ENCODE measurements at places on chromosomes 1 and 21. TPM values are rescaled to one million over a fixed set of nuclear protein-coding genes. Genes with fewer than 3 reads are reported as not detected.

ANGPTL7 gene
- total RNA-seq: not detected

DNA sequence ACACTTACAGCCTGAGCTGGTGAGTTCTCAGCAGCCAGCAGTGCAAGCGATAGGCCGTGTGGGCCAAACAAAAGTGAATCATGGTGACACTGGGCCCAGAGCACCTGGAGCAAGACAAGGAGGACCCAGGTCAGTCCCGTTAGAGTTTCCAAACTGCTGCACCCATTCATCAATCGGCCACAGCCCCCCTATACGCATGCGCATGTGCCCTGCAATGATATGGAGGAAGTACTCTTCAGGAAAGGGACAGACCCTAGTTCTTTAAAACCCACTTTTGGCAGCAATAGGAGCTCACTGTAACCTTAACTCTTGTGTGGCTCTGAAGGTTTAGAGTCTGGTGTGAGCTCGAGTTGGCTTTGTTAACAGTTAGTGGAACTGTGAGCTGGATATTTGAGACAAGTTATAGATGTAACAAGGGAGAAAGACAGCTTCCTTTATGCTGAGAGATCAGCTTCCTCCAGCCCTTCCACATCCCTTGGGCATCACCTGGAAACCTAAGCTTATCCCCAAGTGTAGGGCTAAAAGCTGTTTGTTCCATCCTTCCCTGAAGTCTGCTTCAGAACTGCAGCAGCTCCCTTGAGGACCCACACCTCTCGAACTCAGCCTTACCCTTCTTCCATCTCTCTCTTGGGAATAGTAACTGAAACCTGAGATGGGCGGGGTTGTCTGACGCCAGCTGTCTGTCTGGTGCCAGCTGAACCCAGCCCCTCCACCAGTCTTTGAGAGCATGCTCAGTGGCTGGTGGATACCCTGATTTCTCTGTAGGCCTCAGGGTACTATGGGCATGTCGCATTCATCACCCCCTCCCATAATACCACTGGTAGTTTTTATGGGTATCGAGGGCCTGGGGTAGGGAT, 17.7 kb downstream of the NMNAT1 start:
- no peak for DNase-seq
- H3K27me3 ChIP-seq: no peaks in the 10 kb centered on the region
- no peak overlapping the region for H3K27ac ChIP-seq
- no peak overlapping the region for H3K4me3 ChIP-seq
- peaks cover 26% of the 10 kb centered on the region for H3K4me1 ChIP-seq
- no peaks in the 10 kb centered on the region for H3K36me3 ChIP-seq

GRCh38 chr21:35512346-35512745, 463.2 kb upstream of the RUNX1 start:
- no peaks in the 10 kb centered on the region for H3K27me3 ChIP-seq
- no peak overlapping the region for H3K4me3 ChIP-seq
- no peak for DNase-seq
- H3K27ac ChIP-seq: no peak overlapping the region
- no peaks in the 10 kb centered on the region for H3K4me1 ChIP-seq

DNA sequence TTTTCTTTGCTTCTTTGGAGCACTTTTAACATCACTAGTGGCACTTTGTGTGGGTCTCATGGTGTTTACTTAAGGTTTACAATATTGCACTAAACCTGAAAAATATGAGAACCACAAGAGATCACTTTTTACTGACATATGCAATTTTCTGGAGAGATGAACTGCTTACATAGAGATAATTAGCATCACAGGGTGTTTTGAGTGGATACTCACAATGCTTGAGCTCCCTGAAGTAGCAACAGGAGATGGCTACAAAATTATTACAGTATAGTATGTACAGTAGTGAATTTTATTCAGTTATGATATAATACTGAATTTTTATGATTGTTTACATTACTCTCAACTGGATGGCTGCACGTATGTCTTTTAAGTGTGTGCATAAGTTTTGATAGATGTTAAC, 22.6 kb downstream of the RPRD2 start:
- H3K36me3 ChIP-seq: no peaks in the 10 kb centered on the region
- H3K27ac ChIP-seq: no peak overlapping the region
- DNase-seq: no peak
- H3K27me3 ChIP-seq: no peaks in the 10 kb centered on the region
- H3K4me3 ChIP-seq: no peak overlapping the region

Measured in HCT116 (cell line).